ENCODE measurements at places on chromosomes 11 and 22.
A peak's percentile ranks its signal among the peaks of the same experiment; 100 is the strongest.

- no peak for DNase-seq
These were observed 10.6 kb upstream of the SPI1 start for GRCh38 chr11:47388697-47389576.

- no peak for DNase-seq
These were observed 19.8 kb upstream of the ABCC8 start for GRCh38 chr11:17496406-17496805.

GRCh38 chr11:127027000-127027399, 26.4 kb upstream of the KIRREL3 start:
- no peak for DNase-seq

- DNase-seq, result no peak
These were observed 131.4 kb downstream of the PKNOX2 start for GRCh38 chr11:125295931-125296330.

- no peak for DNase-seq
These were observed 239.8 kb downstream of the OR4A5 start for GRCh38 chr11:54946424-54946823.

DNA sequence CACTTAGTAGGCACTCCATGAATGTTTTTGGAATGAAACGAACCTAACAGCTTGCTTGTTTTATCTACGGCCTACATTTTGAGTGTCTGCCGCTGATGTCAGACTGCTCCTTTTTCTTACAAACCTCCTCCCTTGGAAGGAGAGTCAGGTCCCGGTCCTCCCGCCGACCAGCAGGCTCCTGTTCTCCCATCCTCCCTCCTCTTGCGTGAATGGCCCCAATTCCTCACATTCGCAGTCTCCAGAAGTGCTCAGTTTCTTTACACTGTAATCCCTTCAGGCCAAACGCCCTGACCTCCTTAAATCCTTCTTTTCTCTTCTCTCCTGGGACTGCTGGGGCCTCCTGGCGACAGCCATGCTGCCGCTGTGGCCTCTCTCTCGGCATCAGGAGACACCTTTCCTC, 82.6 kb upstream of the CSNK2A3 start:
- no peak for DNase-seq

- DNase-seq, result no peak
These were observed 1.0 kb downstream of the CBX7 start for GRCh38 chr22:39151329-39151975.

DNA sequence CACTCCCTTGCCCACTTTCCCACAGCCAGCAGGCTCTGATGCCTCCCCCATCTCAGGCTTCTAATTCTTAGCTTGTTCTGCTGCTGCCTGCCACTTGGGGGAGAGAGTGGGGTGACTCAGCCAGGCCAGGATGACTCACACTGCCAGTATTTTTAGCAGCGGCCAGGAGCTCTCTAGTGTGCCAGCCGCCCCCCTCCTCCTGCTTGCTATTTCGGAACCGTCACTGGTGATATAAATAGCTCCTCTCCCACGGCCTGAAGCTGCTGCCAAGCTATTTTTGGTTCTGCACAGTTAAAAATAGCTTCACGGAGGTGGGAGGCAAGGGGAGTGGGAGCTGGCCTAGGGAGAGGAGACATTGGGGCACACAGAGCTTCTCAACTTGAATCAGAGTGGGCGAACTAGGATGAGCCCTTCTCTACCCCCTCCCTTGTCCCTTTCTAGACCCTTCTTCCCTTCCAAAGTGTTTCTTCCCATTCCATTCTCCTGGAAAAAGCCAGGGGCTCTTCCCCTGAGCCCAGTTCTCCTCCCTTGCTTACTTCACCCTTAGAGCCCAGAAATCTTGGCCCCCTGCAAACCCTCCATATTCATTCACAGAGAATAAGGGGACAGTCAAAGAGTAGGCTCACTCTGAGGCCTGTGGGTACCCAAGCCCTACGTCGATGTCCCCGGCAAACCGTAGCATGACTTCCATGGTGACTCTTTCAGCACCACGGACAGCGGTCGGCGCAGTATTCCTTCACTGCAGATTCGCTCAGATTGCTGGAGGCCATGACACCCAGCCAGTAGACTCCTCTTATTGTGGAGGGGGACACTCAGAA, 2.5 kb upstream of the NPAS4 start:
- DNase-seq, result peak; percentile 52

DNA sequence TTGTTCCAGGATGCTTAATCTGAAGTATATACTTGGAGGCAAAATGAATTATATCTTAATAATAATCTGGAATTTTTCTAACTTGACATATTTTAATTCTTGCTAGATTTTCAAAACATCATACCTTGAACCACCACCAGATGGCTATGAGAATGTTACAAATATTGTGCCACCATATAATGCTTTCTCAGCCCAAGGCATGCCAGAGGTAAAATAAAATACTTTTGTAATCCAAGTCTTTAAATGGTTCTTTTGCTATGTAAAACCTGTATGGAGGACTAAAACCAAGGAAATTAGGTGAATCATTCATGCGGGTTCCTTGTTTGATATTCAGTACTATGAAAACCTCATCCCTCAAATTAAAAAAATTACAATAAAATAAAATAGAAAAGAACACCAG, 14.4 kb downstream of the NAALAD2 start:
- DNase-seq, result no peak

- DNase-seq, result no peak
These were observed 182.8 kb downstream of the KIRREL3 start for GRCh38 chr11:126817523-126818450.

DNA sequence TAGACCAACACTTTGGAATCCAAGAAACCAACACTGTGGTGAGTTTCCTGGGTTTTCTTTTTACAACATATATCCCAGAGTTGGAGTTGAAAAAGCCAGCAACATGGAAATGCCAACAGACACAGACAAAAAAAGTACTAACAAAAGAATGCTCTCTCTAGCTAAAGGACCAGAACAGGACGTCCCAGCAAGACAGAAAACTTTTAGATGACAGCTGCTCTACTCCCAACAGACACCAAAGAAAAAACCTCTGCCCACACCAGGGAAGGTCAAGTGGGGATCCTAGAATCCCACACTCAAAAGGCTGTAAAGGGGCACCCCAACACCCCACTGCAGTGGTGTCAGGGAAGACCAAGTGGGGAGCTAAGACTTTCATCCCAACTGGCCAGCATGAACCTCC, 23.3 kb downstream of the RRAS2 start:
- no peak for DNase-seq

DNA sequence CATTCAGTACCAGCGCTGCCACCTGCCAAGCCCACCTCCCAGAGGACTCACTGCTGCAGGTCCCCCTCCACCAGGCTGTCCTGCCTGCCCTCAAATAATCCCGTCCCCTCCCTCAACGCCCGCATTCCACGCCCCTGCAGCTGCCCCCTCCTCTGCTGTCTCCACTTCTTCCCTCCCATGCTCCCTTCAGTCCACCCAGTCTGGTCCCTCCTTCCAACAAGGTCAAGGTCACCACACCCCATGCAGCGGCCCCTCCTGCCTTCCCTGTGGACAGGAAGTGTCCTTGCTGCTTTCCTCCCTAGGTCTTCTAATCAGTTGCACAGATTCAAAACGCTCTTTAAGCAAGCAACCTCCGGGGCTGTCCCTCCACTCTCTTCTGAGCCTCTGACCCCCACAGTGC, 12.1 kb downstream of the MACROD1 start:
- DNase-seq, result no peak

GRCh38 chr11:134685793-134686380, 273.8 kb upstream of the B3GAT1 start:
- DNase-seq, result no peak

DNA sequence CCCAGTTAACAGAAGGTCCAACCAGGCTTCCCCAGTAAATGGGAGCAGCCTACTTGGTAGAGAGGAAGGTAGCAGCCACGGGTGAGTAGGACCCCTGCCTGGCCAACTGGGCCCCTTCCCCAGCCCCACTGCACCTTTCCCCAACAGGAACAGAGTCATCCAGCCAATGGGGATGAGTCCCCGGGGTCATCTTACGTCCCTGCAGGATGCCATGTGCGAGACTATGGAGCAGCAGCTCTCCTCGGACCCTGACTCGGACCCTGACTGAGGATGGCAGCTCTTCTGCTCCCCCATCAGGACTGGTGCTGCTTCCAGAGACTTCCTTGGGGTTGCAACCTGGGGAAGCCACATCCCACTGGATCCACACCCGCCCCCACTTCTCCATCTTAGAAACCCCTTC, 6.6 kb downstream of the RIC8A start:
- DNase-seq, result no peak

DNA sequence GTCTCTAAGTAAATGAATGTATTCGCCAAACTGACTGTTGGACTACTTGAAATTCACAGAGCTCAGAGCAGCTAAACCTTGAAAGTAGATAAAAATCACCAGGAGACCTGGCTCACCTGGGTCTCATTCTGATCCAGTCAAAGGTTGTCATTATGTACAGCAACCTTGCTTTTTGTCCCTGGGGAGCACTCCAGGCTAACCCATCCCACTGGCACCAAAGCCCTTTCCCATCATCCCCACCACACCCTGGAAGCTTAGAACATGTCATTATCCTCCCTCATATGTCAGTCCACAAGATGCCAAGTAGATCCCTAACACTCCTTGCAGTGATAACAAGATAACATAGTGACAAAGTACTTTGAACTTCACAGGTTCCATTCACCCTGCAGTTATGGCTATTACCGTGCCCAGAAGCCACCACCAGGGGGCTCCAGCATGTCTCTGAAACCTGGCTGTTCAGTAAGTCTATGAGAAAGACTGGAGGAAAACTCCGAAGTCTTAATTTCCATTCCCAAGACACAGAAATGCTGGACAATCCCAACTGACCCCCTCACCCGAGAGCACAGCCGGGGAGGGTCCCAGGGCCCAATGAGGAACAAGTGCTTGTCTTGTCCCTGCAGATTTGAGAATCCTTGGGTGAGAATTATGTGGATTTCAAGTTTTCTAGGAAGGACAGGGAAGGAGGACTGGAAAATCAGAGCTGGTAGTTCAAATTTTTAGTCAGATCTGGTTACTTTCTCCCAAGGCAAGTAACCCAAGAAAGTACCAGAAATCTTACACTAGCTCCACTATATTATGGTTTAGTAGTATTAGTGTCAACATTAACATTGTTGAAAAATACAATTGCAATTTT, 43.0 kb upstream of the USP47 start:
- peak; percentile 43 for DNase-seq

DNA sequence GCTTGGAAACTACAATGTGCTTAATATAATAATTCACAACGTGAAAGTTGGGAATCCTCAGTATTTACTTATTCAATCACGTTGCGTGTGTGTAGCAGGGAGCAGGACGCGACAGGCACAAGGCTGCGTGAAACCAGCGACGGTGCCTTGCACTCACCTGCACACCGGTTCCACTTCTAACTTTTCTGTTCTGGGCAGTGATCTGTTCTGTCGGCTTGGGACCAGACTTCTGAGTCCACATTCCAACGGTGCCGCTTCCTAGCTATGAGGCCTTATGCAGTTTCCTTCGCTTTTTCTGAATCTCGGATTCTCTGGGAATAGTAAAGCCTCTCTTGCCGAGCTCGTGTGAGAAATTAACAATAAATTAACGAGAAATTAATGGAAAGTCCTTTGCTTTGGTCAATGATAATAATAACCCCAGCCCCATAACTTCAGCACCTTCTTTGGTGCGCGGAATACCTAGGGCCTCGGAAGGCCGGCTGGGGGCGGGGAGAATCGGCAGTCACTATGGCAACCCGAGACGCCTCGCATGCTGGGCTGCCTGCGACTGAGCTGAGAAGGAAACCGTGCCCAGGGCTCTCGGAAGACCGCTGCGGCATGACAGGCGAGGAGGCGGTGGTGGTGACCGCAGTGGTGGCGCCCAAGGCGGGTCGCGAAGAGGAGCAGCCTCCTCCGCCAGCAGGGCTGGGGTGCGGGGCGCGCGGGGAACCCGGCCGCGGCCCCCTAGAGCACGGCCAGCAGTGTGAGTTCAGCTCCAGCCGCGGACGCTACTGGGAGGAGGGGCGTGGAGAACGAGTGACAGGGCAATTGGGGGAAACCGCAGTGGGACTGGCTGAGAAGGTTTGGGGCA, at the start of gene C11orf97:
TSS of gene C11orf97 (plus strand) at position 530 of the 850 bp plus-strand sequence. CDS start at position 598, 68 bp downstream.
- DNase-seq, result peak; percentile 84

GRCh38 chr11:44854086-44854485, 96.6 kb downstream of the TP53I11 start:
- DNase-seq, result no peak
